ENCODE measurements at places on chromosomes 4 and X.

DNA sequence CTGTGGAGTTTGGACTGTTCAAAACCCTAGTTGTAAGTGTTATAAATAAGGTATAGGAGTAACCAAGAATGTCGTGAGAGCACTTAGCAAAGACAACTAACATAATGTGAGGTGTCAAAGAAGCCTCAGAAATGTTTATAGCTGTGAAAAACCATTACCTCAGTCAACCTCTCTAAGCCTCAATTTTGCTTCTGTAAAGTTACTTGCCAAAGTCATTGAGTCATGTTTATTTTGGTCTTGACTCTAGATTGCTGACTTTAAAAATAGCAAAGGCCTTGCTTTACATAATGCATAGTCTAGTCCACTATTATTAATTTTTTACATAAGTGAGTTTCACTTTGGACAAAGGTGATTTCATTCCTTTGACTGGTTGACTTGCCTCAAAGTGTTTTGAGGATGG is 257.6 kb upstream of the CXXC4 start:
- no peak overlapping the region for H3K4me3 ChIP-seq
- H3K27me3 ChIP-seq: no peaks in the 10 kb centered on the region
- DNase-seq: no peak
- H3K4me1 ChIP-seq: no peaks in the 10 kb centered on the region
- H3K27ac ChIP-seq: no peak overlapping the region
- H3K36me3 ChIP-seq: no peaks in the 10 kb centered on the region

- no peak overlapping the region for H3K4me3 ChIP-seq
- peaks cover 11% of the 10 kb centered on the region for H3K4me1 ChIP-seq
- H3K27ac ChIP-seq: peak overlapping the region; percentile 47
- peaks cover 4% of the 10 kb centered on the region for H3K27me3 ChIP-seq
Measured at GRCh38 chrX:24563291-24564010, 83.7 kb downstream of the PCYT1B start.

- H3K36me3 ChIP-seq: no peaks in the 10 kb centered on the region
- no peak overlapping the region for H3K27ac ChIP-seq
- H3K27me3 ChIP-seq: no peaks in the 10 kb centered on the region
- H3K4me1 ChIP-seq: no peaks in the 10 kb centered on the region
- DNase-seq: no peak
Measured at GRCh38 chrX:121903961-121904360, 856.6 kb downstream of the GLUD2 start.

- H3K4me3 ChIP-seq: no peak overlapping the region
- no peaks in the 10 kb centered on the region for H3K4me1 ChIP-seq
- H3K36me3 ChIP-seq: no peaks in the 10 kb centered on the region
- H3K27ac ChIP-seq: no peak overlapping the region
Measured at GRCh38 chrX:27439771-27440170, 23.4 kb downstream of the PPP4R3C start.

- H3K36me3 ChIP-seq: peaks cover 15% of the 10 kb centered on the region
- no peak overlapping the region for H3K4me3 ChIP-seq
- DNase-seq: no peak
- peak overlapping the region; percentile 30 for H3K27ac ChIP-seq
- peaks cover 5% of the 10 kb centered on the region for H3K27me3 ChIP-seq
- peaks cover 40% of the 10 kb centered on the region for H3K4me1 ChIP-seq
Measured at GRCh38 chr4:41633321-41633720, 95.4 kb downstream of the LIMCH1 start.

Data from nephron progenitor cell (in vitro differentiated cells).